ENCODE measurements at places on chromosomes 3 and 15. TPM values are rescaled to one million over a fixed set of nuclear protein-coding genes. Genes with fewer than 3 reads are reported as not detected.

GRCh38 chr15:63905558-63906265 is 72.0 kb upstream of the HERC1 start:
- H3K27ac ChIP-seq, result no peak overlapping the region
- no peaks in the 10 kb centered on the region for H3K4me1 ChIP-seq
- H3K27me3 ChIP-seq, result no peaks in the 10 kb centered on the region
- no peak overlapping the region for H3K4me3 ChIP-seq
- no peak for DNase-seq

DNA sequence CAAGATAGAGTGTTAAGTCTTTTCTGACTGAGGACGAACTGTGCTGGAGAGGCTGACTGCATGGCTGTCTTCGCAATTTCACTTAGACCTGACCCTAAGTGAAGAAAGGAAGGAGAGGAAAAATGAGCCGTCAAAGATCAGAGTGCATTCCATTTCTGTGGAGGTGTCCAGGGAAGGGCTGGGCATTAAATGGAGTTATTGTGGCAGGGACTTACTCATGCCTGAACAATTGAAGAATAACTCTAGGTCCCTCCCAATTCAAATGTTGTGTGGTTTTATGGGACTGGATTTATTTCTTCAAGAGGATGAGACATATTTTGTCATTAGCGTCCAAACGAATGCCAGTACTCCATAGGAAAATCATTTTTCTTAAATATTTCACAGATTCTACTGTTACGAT is 187.3 kb upstream of the CFAP20DC start:
- peaks cover 29% of the 10 kb centered on the region for H3K27me3 ChIP-seq
- H3K27ac ChIP-seq, result no peak overlapping the region
- H3K36me3 ChIP-seq, result no peaks in the 10 kb centered on the region
- DNase-seq, result no peak
- peaks cover 4% of the 10 kb centered on the region for H3K4me1 ChIP-seq

Gene C3orf20
- 0.20 TPM for total RNA-seq

DNA sequence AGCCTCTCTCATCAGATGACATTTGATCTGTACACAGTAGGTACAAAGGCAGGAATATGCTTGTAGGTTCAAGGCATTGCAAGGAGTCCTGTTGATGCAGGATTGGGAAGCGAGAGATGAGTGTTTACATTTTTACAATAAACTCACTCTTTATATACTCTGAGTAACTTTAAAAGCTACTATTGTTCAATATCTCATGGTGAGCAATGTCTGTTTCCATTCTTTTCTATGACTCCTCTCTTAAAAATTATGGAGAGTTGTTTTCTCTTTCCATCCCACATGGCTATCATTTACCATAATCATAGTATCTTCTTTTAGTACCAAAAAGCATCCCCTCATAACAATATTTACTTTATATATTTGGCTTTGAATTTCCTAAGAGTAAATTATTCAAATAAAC is 314.0 kb upstream of the CDIN1 start:
- no peaks in the 10 kb centered on the region for H3K36me3 ChIP-seq
- H3K4me3 ChIP-seq, result no peak overlapping the region
- no peak for DNase-seq
- no peaks in the 10 kb centered on the region for H3K27me3 ChIP-seq
- no peaks in the 10 kb centered on the region for H3K4me1 ChIP-seq
- H3K27ac ChIP-seq, result no peak overlapping the region

All from HCT116 (cell line).